ENCODE measurements at places on chromosomes 12 and 14. TPM values are rescaled to one million over a fixed set of nuclear protein-coding genes. Genes with fewer than 3 reads are reported as not detected.

The TM9SF1 gene
- 80.7 TPM for total RNA-seq

The TSPAN11 gene
- total RNA-seq = 1.3 TPM

The NFATC4 gene
- total RNA-seq = 20.9 TPM

The CCDC177 gene
- total RNA-seq = not detected

The SCN8A gene
- total RNA-seq = not detected
